AG20443 (cell line): ENCODE measurements at places on chromosomes 16 and 17.

DNA sequence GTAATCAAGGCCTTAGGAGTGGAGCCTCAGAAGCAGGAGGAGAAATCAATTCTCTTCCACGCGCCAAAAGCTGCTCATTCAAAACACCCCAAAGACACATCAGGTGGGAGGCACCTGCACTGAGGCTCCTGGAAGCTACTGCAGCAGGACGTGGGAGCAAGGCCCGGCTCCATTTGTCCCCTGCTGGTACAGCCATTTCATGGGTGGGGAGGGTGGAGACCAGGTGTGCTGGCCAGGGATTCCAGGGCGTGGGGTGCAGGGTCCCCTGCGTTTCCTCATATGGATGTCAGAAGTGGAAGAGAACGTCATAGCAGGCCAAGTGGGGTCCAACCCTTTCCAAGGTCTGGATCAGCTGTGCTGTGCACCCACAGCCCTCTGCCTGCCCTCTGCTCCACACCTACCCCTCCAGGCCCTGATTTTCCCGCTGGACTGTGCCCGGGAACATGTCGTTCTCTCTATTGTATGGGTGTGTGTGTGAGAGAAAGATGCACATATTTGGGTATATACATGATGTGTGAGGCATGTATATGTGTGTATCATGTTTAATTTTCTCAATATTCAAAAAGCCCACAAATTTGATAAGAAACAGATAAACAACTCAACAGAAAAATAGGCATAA, 39.2 kb upstream of the CBX4 start:
- no peak for DNase-seq

- DNase-seq = no peak
Measured at GRCh38 chr17:57021226-57021940, 43.5 kb downstream of the SCPEP1 start.

DNA sequence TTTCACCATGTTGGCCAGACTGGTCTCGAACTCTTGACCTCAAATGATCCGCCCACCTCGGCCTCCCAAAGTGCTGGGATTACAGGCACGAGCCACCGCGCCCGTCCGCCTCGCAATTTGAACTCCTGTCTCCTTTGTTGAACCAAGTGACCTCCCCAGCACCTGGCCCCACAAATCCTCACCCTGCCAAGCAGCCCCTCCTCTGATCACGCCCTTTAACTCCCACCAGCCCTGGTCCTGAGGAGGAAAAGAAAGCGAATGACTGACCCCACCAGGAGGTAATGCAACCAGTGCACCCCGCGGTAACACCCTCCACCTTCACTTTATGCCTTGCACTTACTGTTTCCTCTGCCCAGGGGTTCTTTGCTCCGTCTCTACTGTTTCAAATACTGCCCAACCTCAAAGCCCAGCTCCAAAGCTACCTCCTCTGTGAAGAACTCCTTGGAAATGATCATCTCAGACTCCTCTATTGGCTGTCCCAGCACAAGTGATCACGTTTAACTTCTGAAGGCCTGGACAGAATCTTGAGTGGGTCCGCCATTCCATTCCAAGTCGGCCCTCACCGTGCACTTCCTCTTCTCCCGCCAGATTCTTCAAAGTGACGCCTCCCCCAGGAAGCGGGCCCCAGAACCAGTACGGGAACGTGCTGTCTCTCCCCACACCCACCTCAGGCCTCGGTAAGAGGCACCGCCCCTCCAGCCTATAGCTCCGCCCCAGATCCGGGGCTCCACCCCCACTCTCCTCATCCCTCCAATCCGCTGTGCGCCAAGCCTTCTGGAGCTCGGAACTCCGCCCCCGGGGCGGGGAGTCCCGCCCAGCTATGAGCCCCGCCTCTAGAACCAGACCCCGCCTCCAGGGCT, 4.4 kb downstream of the CD19 start:
- DNase-seq = peak; percentile 92

DNA sequence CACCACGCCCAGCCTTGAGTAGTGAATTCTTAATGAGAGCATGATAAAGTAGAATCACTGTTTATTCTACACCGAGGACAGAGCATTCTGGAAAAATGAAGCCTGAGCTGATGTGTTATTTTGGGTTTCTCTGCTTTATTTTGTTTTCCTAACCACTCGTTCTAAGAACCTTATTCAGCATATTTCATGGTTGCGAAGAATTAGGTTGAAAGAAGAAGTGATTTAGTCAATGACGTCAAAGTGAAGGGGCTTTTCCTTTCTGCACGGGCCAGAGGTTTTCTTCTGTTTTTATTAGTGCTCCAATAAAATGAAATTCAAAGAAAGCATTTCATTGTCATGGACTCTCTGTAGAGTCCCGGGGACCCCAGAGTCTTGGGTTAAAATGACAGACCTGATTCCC, 178.5 kb downstream of the MAF start:
- no peak for DNase-seq

GRCh38 chr16:89562939-89563338, 2.5 kb downstream of the RPL13 start:
- no peak for DNase-seq

GRCh38 chr16:89094880-89095258, 1.2 kb downstream of the ACSF3 start:
- DNase-seq = no peak

GRCh38 chr16:1071561-1072225, 854 bp upstream of the SSTR5 start:
- no peak for DNase-seq

DNA sequence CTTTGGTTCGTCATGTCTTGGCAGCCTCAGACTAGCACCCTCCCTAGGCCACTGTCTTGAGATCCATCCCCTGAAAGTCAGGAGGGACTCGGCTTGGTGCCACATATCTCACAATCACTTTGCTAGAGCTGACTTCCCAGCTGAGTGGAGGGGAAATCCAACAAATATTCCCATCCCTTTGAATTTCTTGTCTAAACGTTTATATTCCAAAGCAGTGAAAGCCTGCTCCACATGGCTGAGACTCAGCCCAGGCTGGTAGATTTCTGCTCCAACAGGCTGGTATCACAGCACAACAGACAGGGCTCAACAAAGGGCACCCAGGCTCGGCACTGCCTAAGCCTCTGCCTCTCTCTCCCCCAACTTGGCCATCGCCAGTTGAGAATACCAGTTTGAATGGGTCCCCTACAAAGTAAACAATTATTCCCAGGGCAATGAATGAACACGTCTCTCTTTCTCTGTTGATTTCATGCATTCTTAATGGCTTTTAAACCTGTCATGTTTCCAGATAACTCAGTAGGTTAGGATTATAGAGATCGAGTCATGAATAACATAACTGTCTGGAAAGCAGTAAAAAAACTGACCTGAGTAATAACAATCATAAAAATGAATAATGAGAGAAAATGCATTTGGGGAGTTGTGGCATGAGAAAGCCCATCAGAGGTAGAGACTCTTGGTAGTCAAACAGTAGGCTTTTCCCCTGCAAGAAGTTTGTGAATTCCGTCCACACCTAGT, 1.0 kb downstream of the KRT13 start:
- no peak for DNase-seq

GRCh38 chr16:23286131-23286532, 16.0 kb upstream of the SCNN1B start:
- peak; percentile 24 for DNase-seq

DNA sequence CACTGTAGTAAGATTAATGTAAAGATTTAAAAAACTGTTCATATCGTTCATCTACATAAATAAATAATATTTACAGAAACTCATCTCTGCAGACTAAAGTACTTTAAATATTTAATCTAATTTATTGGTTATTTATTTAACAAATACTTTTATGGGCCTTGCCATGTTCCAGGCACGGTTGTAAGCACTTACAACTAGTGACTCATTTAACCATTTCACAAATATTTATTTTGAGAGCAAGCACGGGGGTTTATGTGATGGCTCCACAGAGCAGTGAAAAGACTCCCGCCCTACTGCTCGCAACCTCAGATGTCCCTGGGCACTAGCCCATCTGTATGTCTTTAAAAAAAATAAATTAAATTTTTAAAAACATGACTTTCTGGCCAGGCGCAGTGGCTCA, 575.9 kb downstream of the WWOX start:
- DNase-seq = no peak

- no peak for DNase-seq
Measured at GRCh38 chr17:80964859-80965580, 26.6 kb upstream of the CHMP6 start.
